ENCODE measurements at places on chromosomes 7 and 10.

DNA sequence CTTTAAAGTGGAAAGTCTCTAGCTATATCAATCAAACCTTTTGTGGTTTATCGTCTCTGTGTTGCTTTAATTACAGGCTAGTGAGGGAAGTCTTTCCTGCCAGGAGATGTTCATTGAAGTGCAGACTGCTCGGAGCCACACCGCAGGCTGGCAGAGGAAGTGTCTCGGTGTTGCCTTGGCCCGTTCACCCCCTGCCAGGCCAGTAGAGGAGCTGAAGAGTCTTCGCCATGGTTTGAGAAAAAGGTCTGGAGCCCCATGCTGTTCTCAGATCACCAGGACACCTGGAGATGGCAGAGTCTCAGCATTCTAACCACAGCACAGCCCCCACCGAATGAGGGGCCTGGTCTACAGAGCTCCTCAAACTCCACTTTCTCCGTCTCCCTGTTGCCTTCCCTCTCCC, 275.9 kb upstream of the PLPP4 start:
- DNase-seq = no peak

DNA sequence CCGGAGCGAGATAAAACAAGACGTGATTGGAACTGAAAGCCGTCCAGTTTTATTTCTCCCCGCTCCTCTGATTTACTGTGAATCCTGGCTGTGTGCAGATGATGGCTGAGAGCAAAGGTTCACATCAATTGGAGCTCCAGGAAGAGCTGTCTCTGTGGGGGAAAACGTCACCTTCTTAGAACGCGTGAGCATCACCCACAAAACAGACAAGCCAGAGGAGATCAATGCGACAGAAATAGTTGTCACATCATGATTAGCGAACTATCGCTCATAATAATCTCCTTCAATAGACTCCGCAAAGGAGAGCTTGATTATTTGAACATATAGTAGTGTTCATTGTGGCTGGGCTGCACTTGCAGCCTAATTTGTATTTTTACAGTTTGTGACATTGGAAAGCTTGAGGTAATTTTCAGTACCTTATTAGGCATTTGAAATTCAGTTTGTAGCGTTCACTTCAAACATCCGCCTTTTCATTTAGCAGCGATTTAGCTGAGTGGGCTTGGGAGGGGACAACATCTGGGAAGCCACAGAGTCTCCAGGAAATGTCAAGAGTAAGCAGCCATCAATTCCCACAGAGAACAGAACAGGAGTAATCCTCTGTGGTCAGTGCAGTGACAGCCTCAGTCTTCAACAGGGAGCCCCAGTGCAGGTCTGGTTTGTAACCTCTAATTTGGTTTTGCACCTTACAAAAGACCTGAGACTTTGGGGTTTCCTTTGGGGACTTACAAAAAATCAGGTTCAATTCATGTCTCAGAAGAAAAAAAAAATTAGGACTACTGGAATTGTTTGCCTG, 276.8 kb upstream of the PFKP start:
- DNase-seq = no peak

GRCh38 chr7:26760501-26760900, 103.9 kb downstream of the SKAP2 start:
- DNase-seq = no peak

GRCh38 chr10:119445311-119445934, 97.1 kb downstream of the RGS10 start:
- peak; percentile 87 for DNase-seq

- DNase-seq = no peak
Observed at GRCh38 chr10:31709476-31709875, 219.2 kb downstream of the ARHGAP12 start.

GRCh38 chr10:29648983-29649268, 14.2 kb upstream of the SVIL start:
- no peak for DNase-seq

- DNase-seq = no peak
Observed at GRCh38 chr7:126222782-126223181, 1030.0 kb downstream of the GRM8 start.

- peak; percentile 49 for DNase-seq
Observed at GRCh38 chr10:102813734-102814452, 23.3 kb downstream of the CYP17A1 start.

GRCh38 chr7:130150587-130150986, 54.6 kb downstream of the TMEM209 start:
- DNase-seq = no peak

GRCh38 chr7:129778770-129779601, 167.5 kb downstream of the NRF1 start:
- no peak for DNase-seq

- no peak for DNase-seq
Observed at GRCh38 chr7:45456105-45456504, 118.1 kb upstream of the ADCY1 start.

DNA sequence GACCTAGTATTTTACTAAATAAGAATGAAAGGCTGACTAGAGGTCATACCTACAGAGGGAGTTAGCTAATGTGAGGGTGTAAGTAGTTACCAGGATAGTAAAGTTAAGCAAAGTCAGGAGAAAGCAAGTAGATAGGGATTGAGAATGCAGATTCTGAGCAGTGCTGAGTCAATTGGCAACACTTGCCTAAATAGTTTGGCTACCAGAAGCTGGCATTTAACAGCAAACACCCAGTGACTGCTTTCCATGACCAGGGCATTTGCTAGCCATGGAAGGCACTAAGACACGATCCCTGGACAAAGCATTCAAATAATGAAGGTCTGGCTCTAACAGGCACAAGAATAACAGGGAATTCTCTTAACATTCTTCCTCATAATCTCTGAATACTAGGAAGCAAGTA, 25.9 kb downstream of the TNKS2 start:
- no peak for DNase-seq

DNA sequence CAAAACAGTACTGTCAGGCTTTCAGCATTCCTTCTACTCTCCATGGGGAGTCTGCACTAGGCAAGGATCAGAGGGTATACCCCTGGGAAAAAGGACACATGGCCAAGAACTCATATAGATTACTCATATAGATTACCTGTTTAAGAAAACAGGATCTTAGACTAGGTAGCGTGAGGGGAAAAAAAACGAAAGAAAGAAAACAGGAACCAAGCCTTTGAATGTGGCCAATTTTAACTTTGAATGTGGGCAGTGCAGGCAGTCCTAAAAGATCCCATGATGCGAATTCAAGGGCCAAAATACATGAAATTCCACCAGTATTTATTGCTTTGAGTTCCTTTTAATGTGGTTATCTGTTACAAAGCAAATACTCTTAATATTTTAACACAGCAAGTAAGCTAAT, 108.6 kb upstream of the TAC1 start:
- DNase-seq = no peak

- no peak for DNase-seq
Observed at GRCh38 chr10:131630772-131631258, 270.0 kb upstream of the PPP2R2D start.

DNA sequence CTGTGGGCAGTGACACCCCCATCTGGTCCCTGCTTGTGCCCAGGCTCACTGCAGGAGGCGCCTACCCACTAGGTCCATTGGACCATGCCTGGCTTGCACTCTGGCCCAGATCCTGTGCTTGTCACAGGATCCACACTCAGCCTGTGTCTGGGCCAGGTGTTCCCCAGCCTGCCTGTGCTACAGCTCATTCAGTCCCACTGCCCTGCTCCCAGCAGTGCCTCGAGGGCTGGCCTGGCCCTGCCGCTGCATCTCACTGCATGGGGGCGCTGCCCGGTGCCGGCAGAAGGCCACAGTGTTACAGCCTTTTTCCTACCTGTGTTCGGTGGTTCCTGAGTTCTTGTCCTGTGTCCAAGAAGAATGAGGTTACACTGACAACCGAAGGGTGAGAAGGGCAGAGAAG, 21.3 kb downstream of the SDHAF3 start:
- DNase-seq = no peak

DNA sequence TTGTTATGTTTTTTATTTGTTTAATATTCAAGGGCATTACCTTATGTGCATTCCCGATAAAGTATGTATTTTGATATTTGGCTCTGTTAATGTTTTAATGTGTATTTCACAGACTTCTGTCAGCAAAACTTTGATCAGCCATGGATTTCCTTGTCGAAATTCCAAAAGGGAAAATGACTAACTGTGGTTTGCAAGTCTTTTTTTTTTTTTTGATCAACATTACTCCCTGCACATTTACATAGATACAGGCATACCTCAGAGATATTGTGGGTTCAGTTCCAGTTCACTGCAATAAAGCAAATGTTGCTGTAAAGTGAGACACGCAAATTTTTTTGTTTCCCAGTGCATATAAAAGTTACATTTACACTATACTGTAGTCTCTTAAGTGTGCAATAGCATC, 351.9 kb downstream of the CXCL12 start:
- DNase-seq = no peak

DNA sequence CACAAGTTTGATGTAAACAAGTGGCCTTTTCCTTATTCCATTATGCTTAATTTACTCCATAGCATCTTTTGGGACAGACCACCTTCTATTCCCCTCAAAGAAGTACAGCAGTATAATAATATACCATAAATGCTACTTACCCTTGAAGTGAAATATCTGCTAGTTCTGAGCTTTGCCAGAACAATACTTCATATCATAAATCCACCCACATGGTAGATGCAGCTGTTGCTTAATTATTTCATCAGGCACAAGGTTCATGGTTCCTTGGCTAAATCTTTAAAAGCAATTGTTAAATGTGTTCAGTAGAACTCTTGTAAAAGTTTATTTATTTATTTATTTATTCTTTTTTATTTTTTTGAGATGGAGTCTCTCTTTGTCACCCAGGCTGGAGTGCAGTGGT, 32.9 kb downstream of the CSTF2T start:
- no peak for DNase-seq

DNA sequence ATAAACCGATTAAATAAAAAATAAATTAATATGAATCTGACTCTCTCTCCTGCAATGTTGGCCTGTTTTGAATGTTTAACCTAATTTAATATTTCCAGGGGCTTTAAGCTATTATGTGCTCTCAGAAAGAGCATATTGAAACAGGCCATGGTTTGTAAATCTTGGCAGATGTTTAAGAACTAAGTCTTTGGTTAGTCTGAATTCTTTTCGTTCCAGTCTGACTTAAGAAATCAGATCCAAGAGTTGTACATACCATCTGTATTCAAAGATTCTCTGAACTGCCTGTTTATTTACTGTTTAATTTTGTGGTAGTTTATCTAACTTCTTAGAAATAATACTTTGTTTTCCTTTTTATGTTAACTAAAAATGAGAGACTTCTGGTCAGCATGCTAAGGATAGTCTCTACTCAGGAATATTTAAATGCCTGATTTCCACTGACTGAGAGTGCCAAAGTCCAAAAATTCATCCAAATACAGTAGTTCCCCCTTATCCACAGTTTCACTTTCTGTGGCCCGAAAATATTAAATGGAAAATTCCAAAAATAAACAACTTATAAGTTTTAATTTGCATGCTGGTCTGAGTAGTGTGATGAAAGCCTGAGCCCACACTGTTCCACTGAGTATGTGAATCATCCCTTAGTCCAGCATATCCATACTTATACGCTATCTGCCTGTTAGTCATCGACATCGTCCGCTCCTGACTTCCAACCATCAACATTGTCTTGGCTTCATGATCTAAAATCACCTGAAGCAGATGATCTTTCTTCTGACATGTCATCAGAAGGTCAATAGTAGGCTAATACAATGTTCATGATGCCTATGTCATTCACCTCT, 238.1 kb upstream of the CSTF2T start:
- DNase-seq = no peak

- peak; percentile 33 for DNase-seq
Observed at GRCh38 chr7:111098011-111098925, 7.3 kb downstream of the LRRN3 start.

GRCh38 chr7:18337048-18337809, 158.3 kb upstream of the HDAC9 start:
- DNase-seq = peak; percentile 18

- no peak for DNase-seq
Observed at GRCh38 chr10:125344573-125345171, 184.3 kb upstream of the CTBP2 start.

Measured in left cardiac atrium (tissue), 4 donors.